Gastrocnemius medialis (tissue), 4 donors: ENCODE measurements at places on chromosomes 2 and 18.

DNA sequence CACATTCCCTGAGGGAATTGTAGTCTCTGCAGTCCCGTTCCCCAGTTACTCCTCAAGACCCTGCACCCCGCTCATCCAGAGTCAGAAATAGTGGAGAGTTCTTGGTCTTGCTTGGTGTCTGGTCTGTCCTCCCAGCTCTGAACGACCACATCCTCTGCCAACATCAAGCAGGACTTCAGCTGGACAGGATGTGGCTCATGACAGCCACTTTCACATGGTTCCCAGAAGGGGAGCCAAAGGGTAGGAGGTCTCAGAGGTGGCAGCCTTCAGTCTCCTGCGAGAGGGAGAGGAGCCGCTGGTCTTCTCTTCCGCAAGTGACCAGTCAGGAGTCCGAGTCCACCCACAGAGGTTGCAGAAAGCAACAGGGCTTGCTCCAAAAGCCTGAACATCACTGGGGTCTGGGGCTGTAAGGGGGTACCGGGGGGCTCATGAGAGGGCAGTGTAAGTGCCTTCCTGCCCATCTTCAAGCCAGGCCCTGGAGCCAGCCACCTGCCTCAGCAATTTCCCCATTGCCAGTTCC is 29.8 kb downstream of the B3GNT7 start:
- DNase-seq, result no peak

GRCh38 chr2:82837588-82838304 is 1621.3 kb downstream of the SUCLG1 start:
- DNase-seq, result no peak

DNA sequence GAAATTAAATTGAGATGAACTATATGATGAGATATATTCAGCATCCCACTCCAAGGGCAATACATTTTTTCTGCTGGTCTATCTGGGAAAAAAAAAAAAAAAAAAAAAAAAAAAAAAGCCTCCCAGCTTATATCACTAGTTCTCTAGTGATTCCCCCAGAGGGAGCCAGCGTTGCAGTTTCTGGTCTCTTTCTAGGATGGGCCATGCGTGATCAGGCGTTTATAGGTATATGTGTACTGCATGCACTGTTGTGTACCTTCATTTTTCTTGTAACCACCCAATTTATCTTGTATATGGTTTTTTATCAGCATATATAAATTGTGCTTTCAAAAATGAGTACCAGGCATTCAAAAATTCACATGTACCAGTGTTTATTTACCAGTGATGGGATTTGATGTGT is 35.1 kb downstream of the DCDC2C start:
- DNase-seq, result no peak

DNA sequence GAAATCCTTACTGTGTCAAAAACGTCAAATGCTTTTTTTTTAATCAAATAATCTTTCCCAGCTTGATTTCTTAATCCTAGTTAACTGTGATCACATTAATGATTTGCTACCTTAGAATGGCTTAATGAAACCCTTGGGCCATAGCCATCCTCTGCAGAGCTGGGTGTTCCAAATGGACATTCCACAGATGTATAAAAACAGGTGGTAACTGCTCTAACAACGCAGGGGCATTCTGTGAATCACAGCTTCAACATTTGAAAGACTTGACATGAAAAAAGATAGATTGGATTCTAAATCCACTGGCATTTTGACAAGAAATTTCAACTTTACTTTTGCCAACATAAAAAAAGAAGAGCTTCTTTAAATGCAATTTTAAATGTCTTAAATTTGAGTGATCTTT is 69.8 kb upstream of the RASGRP3 start:
- no peak for DNase-seq

GRCh38 chr2:40488101-40488601 is 36.3 kb upstream of the SLC8A1 start:
- DNase-seq, result no peak

DNA sequence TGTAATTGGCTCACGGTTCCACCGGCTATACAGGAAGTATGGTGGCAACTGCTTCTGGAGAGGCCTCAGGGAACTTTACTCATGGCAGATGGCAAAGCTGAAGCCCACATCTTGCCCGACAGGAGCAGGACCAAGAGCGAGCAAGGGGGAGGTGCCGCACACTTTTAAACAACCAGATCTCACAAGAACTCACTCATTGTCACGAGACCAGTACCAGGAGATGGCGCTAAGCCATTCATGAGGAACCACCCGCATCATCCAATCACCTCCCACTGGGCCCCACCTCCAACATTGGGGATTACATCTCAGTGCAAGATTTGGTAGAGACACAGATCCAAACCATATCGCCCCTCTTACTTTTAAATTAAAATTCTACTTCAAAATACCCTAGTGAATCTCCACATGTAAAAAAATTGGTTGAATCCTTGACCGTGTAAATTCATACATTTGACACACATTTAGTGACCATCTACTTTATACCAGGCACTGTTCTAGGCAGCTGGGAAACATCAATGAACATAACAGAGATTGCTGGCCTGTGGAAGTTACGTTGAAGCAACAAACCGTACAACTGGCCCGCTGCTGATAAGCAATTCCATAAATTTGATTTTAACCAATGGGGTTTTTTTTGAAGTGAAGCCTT is 87.6 kb downstream of the ALPK2 start:
- no peak for DNase-seq

DNA sequence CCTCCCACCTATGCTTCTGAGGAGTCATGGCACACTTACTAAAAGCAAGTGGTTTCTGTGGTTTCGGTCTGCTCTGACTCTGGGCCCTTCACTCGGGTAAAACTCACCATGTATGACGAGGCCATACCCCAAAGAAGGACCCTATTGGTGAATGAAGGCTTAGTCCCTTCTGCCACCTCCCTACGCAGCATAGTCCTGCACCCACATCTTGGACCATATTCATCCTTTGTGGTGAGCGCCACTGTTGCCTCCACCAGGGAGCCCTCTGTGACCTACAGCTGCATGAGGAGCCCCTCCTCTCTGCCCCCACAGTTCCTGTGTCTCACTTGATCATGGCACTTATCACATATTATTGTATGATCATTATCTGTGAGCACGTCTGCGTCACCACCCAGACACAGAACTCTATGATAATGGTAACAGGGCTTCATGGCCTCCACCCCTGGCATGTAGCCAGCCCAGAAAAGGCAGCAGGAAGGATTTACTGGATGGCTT is 113.3 kb downstream of the TFCP2L1 start:
- no peak for DNase-seq

- DNase-seq, result peak; percentile 31
Observed at GRCh38 chr2:127047054-127047453, 59.9 kb downstream of the BIN1 start.

DNA sequence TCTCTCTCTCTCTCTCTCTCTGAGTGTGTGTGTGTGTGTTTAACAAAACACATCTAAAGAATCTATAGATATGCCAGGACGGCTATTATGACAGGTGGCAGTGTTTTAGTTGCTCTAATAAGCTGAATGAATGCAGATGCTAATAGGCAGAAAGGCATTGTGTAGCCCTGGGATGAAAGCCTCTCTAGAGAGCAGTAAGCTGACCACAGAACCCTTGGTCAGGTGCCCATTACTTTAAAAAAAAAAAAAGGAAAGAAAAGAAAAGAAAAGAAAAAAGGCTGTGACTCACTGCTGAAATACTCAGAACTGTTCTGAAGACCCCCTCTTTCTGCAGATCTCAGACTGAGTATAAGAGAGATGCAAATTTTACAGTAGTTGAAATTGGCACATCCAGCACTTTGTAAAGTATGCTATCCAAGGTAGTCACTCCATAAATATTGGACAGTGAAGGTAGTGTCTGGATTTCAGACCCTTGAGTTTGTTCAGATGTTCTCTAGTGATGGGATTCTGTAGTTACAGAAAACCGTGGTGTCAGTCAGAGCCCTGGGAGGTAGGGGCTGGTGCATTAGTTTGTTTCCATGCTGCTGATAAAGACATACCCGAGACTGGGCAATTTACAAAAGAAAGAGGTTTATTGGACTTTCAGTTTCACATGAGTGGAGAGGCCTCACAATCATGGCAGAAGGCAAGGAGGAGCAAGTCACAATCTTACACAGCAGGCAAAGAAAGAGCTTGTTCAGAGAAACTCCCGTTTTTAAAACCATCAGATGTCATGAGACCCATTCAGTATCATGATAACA is 30.9 kb downstream of the OSBPL6 start:
- no peak for DNase-seq

- no peak for DNase-seq
Observed at GRCh38 chr18:1513519-1513918, 608.8 kb downstream of the ADCYAP1 start.

GRCh38 chr18:9513971-9514512 is 38.7 kb downstream of the RALBP1 start:
- no peak for DNase-seq

DNA sequence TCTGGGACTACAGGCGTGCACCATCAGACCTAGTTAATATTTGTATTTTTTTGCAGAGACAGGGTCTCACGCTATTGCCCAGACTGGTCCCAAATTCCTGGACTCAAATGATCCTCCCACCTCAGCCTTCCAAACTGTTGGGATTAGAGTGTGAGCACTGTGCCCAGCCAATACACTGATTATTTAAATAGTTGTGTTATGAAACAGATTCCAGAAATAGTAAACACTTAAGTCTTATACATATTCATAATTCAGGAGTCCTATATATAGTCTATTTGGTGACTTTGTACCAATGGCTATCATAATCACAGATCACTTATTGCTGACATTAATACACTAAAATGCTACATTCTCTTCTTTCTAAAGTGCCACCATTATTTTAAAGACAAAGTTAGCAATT is 12.8 kb downstream of the NFU1 start:
- no peak for DNase-seq

- DNase-seq, result no peak
Observed at GRCh38 chr2:74548900-74549826, 4.6 kb downstream of the LOXL3 start.

- DNase-seq, result no peak
Observed at GRCh38 chr18:68725346-68725745, 10.4 kb upstream of the TMX3 start.

DNA sequence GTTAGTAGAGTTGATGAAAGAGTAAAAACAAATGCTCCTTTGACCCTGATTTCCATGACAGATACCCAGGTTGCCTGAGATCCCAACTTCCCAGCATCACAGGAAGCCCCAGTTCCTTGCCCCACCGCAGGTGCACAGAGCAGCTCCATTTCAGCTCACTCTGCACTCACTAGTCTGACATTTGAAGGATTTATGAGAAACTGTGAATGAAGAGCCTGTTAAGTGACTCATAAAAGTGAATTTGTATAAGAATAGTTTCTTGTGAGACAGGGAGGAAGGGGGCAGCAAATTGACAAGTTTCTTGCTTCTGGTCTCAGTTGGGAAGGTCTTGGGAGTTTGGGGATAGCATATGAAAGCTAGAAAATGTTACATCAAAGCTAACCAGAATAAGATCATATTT is 248.7 kb upstream of the ATP5MC3 start:
- no peak for DNase-seq

DNA sequence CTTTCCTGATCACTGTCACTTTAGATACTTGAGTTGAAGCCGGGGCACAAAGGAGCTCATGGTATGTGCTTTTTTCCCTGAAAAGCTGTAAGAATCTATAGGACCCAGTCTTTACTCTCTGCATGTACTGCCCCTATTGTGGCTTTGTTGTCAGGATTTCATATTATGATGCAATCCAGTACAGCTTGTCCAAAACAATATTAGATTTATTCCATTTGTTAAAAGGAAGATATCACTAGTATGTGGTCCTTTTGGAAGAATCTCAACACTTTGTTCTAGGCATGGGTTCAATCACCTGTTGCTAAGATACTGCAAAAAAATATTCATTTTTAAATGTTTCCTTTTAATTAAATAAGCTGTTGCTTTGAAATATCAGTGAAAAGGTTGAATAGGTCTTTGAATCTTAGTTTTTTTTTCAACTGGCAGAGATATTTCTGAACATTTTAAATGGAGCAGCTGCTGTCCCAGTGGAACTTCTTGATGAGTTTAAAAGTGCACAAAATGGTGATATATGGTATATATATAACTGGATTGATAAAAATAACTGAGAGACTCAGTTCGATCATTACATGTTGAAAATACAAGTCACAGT is 256.6 kb upstream of the NT5C1B start:
- DNase-seq, result no peak

DNA sequence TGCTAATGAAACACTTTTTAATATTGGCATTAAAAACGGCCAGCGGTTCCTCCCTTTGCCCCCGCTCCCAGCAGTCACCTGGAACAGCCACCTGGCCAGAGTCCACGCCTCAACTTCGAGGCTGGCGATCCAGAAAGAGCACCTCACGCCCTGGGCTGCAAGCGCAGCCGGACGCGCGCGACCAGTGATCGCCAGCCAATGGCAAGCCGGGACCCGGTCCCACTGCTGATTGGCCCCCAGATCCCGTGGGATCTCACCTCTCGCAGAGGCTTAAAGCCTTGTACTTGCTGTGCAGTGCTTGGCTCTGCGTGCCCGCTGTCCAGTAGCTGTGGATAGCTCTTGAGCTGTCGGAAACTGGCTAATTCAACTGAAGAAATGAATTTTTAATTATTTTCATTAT is 4.1 kb upstream of the RBM45 start:
- DNase-seq, result no peak

DNA sequence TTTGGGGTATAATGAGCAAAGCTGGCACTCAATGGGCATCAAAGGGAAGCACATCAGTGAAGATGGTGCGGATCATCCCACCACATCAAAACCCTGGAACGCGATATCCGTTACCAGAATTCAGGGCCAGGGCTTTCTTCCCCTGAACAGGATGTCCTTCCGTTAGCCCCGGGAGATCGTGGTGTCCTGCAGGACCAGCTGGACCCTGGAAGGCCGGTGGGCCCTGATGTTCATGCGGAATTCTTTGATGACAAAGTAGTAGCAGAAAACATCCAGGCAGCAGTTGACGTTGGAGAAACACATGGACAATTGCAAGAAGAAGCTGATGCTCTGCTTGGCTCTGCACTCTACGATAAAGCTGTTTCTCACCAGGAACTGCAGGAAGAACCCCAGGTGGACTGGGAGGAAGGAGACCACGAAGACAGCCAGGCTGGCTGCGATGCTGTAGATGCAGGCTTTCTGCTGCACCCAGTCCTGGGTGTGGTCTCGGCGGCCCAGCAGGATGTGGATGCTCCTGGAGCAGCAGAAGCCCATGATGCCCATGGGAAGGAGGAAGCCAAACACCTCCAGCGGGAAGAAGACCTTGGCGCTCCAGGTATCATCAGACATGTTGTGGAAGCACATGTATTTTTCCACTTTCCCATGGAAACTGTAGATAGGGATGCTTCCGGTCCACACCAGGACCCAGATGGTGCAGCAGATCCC is 15.0 kb downstream of the GPR55 start:
- peak; percentile 3 for DNase-seq

- no peak for DNase-seq
Observed at GRCh38 chr2:16284941-16285625, 344.7 kb downstream of the MYCN start.

GRCh38 chr2:121076885-121077549 is 208.0 kb downstream of the TFCP2L1 start:
- peak; percentile 28 for DNase-seq

- DNase-seq, result no peak
Observed at GRCh38 chr2:154588838-154589237, 109.7 kb upstream of the KCNJ3 start.

- no peak for DNase-seq
Observed at GRCh38 chr2:79235135-79235534, 75.6 kb upstream of the REG3A start.

- no peak for DNase-seq
Observed at GRCh38 chr2:38427936-38428335, 50.9 kb upstream of the ATL2 start.
